ENCODE measurements at places on chromosomes 6 and 20. TPM values are rescaled to one million over a fixed set of nuclear protein-coding genes. Genes with fewer than 3 reads are reported as not detected.

- no peak for DNase-seq
Measured at GRCh38 chr6:15109338-15110090, 136.4 kb upstream of the JARID2 start.

RFX6 gene
- total RNA-seq: not detected

- DNase-seq: no peak
Measured at GRCh38 chr20:37276494-37277252, 12.8 kb upstream of the MANBAL start.

- peak; percentile 81 for DNase-seq
Measured at GRCh38 chr6:33620856-33621710, at the start of gene ITPR3. Gene ITPR3 (plus strand): TSS chr6:33621322. CDS start chr6:33621603, 281 bp downstream.

TMC2 gene
- not detected for total RNA-seq

PROCR gene
- 0.50 TPM for total RNA-seq

DNA sequence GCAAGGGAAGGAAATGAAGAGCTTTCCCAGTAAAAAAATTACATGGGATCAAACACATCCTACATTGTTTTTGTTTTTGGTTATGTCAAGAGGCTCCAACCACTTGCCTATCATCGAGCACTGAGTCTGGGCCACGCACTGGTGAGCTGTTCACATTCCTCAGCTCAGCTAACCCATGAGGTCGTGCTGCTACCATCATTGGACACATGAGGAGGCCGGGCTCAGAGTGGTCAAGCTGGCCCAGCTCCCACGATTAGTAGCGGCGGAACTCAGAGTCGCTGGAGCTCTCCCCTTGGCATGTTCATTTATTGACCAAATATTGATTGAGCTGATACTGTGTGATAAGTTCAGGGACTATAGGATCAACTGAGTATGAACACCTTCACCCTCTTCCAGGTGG, 164.9 kb downstream of the CDH26 start:
- no peak for DNase-seq

DNA sequence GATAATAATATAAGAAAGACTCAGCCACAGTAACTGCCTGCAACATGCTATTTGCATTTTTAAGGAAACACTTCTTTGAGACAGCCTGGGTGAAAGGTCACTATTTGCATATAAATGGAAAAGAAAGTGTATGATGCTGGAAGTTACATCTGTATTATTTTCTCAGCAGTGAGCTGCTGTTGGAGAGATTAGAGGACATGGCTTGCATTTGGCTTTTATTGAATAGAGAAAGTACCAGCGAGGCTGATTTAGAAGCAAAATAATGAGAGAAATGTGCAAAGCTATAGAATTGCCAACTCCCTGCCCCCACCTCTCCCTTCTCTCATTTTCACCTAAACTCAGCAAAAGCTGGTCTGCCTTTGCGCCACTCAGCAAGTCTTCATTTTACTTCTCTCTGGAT, 12.7 kb downstream of the MYT1 start:
- DNase-seq: no peak

DEK gene
- 246 TPM for total RNA-seq

DNA sequence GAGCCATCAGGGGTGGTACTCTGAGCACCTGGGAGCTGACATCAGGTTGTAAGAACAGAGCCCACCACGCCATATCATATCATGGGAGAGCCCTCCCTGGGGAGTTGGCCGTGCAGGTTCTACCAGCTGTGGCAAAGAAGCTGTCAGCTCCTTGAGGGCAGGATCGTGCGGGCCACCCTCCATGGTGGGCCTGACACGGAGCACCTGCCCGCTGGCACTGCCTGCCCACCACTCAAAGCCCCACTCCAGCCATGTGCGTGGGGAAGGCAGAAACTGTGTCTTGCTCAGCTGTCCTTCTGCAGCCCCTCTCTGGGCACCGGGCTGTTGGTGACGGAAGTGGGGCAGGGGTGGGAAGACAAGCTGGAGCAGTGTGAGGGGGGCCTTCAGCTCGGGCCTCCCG, 14.3 kb downstream of the PRPH2 start:
- no peak for DNase-seq

C2 gene
- total RNA-seq: 1.3 TPM

REV3L gene
- 38.9 TPM for total RNA-seq

- no peak for DNase-seq
Measured at GRCh38 chr20:32649697-32650400, 23.9 kb downstream of the C20orf203 start.

DNA sequence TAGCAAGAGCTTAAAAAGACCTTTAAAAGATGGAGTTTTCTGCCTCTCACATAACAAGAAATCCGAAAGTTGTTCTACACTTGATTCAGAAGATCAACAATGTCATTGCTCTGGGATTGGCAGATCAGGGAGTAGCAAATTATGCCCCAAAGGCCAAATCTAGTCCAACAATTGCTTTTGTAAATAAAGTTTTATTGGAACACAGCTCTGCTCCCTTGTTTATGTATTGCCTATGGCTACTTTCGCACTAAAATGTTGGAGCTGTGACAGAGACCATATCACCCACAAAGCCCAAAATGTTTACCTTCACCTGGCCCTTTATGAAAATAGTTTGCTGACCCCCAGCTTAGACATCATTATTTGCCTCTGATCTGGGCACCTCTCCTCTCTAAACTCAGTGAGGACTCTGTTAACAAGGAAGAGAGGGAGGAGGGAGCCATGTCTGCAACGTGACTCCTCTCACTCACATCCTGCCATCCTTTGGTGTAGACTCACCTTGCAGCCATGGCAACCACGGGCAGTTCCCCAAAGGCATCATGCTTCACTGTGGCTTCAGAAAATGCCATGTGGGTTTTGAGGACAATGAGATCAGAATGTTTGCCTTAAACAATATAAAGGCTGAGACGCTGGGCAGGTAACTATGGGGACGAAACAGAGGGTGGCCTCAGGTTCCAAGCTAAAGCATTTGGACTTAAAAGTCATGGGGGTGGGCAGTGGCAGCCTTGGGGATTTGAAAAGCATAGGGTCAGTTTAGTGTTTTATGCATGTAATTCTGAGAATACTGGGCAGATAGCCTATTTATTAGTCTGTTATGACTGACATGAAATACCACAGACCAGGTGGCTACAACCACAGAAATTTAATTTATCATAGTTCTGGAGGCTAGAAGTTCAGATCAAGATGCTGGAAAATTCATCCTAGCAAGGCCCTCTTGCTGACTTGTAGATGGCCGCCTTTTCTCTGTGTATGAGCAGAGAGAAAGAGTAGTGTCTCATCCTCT, 149.7 kb upstream of the TNFAIP3 start:
- DNase-seq: peak; percentile 87

- DNase-seq: no peak
Measured at GRCh38 chr6:8201679-8202078, 99.3 kb upstream of the EEF1E1 start.

- no peak for DNase-seq
Measured at GRCh38 chr6:113819169-113819830, 37.8 kb upstream of the MARCKS start.

KCNG1 gene
- not detected for total RNA-seq

DNA sequence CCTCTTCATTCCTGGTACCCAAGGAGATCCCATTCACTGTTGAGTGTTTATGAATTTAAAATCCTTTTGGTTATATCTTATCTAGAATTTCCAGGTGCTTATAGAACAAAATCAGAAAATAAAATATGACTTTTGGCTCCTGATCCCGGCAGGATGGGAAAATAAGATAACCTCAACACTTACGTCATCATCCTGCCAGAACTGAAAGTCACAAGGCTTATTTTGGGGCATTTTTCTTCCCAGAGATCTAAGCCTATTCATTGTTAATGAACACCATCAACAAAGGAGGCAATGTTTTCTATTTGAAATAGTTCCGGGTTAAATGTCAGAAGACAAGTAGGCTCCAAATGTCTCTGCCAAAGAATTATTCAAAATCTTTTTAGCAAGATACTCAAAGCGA, 580.6 kb downstream of the TFAP2A start:
- no peak for DNase-seq

HRH3 gene
- total RNA-seq: not detected

OXT gene
- total RNA-seq: not detected

CASS4 gene
- total RNA-seq: 8.6 TPM

DNA sequence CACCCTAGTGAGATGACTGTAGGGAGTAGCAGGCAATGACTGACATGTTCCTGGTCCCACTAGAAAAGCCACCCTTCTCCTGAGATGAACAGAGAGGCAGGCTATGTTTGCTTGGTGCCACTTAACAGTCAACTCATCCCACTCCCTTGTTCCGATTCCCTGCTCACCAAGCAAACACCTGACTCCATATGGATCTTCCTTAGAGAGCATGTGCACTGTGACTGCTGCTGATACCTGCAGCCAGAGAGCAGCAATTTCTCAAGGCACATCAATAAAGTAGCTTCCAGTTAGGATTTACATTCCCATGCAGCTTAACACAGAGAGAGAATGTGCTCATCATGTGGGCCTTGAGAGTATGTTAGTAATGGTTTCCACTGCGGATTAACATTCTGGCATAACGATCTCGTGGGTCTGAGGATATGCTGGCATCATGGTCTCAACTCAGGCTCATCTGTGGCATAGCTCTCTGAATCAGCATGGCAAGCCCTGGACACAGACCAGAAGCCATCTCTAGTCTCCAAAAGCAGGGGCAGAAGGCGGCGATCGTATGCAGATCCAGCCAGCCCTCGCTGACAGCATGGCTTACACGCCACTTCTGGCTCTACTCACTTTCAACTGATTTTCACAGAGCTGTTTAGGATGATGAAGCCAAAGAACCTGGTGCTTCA, 43.9 kb downstream of the ATXN1 start:
- no peak for DNase-seq

GRCh38 chr6:144268794-144269349, 16.3 kb upstream of the UTRN start:
- DNase-seq: no peak

HSPA12B gene
- not detected for total RNA-seq

GRCh38 chr20:22814471-22815205, 220.5 kb upstream of the SSTR4 start:
- DNase-seq: no peak

C6orf132 gene
- not detected for total RNA-seq

DNA sequence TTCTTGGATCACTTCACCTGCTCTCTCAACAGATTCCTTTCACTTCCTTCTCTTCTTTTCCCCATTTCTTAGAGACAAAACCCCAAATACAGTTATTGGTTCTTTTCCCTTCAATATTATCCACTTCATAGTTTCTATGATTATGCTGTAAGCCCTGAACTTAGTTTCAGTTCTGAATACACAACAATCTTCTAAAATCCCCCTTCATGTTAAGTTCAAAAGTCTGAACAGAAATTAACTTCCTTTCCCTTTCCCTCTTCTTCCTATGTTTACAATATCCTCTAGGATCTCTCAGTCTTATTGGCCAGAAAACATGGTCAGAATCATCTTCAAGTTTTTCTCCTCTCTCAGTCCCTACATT, 57.7 kb downstream of the OGFRL1 start:
- DNase-seq: no peak

COL21A1 gene
- total RNA-seq: not detected

GRCh38 chr6:41892921-41893564, 2.1 kb downstream of the USP49 start:
- no peak for DNase-seq

- no peak for DNase-seq
Measured at GRCh38 chr6:50369996-50370395, 320.3 kb upstream of the DEFB112 start.

HLA-DRB1 gene
- total RNA-seq: 55.9 TPM

DNA sequence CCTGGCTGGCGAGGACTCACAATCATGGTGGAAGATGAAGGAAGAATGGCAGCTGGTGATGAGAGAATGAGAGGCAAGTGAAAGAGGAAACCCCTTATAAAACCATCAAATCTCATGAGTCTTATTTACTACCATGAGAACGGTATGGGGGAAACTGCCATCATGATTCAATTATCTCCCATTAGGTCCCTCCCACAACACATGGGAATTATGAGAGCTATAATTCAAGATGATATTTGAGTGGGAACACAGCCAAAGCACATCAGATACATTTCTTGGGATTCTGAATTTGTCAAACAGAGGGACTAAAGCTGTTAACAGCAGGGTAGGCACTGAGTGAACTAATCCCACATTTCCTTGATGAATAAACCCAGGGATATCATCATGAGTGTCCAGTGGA, 116.2 kb upstream of the PLCB4 start:
- DNase-seq: no peak

DNA sequence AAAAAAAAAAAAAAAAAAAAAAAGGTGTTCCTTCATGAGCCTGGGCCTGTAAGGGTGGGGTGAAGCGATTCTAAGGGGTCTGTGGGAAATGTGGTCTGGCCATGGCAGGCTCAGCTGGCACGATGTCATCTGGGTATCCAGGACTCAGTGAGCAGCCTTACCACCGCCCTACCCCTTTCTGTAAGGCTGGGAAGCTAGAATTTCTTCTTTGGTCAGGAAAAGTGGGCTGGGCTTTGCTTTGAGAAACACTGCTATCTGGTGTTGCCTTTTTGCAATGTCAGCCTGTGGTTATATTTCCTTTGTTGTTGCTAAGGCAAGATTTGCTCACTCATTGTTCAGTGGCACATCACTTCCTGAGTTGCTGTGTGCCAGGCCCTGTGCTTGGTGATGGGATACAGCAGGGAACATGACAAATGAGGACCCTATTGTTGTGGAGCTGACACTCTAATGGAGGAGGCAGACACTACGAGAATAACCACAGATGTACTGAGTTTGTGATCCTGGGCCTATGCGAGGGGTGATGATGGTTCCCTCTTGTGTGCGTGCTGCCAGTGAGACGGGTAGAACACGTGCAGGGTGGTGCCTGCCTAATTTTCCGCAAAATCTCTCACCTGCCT, 45.9 kb upstream of the ZNFX1 start:
- peak; percentile 61 for DNase-seq

DNA sequence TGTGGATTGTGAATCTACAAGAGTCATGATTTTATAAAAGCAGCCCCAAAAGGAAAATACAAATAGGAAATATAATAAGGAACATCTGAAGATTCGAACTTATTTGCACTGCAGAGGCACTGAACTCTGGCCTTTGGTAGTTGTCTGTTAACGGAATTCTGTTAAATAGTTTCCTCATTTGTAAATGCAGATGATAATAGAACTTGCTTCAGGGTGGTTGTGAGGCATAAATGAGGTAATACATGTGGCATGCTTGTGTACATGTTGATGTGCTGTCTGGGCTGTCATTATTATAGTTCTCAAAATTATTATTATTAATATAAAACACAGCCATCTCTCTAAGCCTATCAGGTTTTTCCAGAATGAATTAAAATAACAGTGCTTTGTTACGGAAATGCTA, 302.0 kb downstream of the NRN1 start:
- DNase-seq: no peak
